Stimulated activated CD4-positive, alpha-beta T cell treated with anti-CD3 and anti-CD28 coated beads, Interleukin-12 subunit alpha, Interleukin-12 subunit beta, amount 100 ng/mL, for 48 hours (primary cell): ENCODE measurements at places on chromosomes 13 and 19.

GRCh38 chr13:63190742-63191141 is 1775.1 kb upstream of the PCDH20 start:
- no peak for DNase-seq

DNA sequence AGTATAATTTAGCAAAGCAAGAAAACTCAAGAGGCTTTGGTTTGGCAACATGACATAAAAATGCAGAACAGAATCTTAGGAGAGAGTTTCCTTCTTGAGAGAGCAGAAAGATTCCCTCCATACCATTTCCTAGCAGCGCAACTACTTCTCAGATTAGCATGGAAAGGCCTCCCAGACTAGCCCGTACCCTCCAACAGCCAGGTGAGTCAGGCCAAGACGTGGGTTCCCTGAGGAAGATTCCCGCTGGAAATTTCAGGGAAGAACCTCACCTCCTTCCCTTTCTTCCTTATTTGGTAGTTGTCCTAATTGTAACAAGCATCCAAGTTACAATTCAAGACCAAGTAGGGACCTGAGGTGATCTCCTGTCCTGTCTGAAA is 12.3 kb downstream of the COL4A2 start:
- no peak for DNase-seq

- DNase-seq: no peak
Observed at GRCh38 chr13:113967729-113968462, 6.0 kb downstream of the C13orf46 start.

DNA sequence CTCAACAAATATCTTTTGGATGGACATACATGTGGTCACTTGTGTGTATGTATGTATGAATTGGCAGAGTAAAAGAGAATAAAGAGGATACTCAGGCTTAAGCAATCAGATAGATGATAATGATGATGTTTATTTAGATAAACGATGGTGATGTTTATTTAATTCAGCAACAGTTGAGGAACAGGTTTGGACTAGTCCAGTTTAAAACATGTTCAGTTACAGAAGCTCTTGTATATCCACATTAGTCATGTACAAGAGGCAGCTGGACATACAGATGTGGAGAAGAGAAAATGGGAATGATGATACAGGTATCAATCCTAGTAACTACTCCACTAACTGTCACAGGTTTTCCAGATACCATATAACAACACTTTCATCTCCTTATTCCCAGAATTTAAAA is 232.1 kb downstream of the DIAPH3 start:
- DNase-seq: no peak

- DNase-seq: no peak
Observed at GRCh38 chr19:54462047-54462654, 1.4 kb downstream of the LENG9 start.

DNA sequence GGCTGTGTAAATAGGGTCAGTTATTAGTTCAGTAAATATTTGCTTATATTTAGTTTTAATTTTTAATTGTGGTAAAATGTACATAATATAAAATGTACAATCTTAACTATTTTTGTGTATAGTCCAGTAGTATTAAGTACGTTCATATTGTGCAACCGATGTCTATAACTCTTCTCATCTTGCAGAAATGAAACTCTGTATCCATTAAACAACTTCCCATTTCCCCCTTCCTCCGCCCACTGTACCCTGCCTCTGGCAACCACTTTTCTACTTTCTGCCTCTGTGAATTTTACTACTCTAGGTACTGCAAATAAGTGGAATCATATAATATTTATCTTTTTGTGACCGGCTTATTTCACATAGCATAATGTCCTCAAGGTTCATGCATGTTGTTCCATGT is 24.4 kb downstream of the UBAC2 start:
- DNase-seq: no peak

DNA sequence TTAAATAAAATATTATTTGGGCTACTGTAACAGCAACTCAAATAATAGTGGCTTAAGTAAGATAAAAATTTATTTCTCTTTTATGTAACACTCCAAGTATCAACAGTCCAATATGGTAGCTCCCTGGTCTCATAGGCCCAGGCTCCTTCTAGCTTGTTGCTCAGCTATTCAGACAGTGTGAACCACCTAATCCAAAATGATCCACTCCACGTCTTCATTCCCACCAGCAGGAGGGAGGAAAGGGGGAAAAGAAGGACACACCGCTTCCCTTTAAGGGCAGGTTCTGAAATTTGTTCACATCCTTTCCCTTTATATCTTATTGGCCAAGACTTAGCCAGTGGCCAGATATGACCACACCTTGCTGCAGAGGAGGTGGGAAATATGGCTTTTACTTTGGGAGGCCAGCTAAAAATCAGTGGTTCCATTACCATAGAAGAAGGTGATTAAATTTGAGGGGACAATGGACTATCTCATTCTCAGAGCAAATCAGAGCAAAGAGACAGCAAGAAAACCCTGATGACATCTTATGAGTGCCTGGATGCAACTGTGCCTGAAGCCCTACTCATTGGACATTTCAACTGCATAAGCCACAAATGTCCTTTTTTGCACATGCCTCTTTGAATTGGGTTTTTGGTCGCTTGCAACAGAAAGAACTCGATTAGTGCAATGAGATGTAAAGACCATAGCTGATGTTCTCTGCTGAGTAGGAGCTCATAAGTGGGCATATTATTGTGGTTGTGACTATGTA is 7.0 kb upstream of the EPOR start:
- no peak for DNase-seq

GRCh38 chr13:29713839-29714238 is 118.4 kb upstream of the SLC7A1 start:
- DNase-seq: no peak

DNA sequence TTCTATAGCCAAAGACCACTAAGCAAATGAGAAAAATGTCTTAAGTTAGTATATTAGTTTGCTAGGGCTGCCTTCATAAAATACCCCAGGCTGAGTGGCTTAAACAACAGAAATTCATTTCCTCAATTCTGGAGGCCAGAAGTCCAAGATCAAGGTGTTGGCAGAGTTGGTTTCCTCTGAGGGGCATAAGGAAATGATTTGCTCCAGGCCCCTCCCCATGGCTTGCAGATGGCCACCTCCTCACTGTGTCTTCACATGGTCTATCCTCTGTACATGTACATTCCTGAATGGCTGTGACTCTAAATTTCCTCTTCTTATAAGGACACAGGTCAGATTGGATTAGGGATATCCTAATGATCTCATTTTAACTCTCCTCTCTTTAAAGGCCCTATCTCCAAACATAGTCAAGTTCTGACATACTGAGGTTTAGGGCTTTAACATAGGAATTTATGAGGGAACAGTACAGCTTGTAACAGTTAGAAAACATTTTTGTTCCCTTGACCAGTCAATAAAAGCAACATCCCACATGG is 307.4 kb downstream of the DIAPH3 start:
- no peak for DNase-seq

DNA sequence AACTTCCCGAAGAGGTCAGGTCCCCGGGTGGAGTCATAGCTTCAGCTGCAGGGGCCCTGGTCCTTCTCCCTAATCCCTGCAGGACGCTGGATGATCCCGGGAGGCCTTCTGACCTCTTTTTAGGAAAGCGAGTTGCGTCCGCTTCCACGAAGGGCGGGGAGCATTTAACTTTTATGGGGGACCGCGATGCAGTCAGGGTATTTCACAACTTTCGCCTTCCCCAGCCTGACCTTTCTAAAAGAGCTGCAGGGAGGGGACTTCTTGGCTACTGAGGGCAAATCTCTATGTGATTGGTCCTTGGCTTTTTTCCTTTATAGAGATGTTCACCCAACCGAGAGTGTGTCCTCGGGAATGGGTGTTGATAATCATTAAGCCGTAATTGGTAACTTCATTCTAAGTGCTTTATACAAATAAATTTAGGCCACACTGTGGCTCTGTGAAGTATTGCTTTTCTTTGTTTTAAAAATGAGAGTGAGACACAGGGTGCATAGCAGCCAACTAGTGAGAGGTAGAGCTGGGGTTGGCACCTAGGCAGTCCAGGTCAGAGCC is 778 bp downstream of the ZNF230 start:
- DNase-seq: no peak

DNA sequence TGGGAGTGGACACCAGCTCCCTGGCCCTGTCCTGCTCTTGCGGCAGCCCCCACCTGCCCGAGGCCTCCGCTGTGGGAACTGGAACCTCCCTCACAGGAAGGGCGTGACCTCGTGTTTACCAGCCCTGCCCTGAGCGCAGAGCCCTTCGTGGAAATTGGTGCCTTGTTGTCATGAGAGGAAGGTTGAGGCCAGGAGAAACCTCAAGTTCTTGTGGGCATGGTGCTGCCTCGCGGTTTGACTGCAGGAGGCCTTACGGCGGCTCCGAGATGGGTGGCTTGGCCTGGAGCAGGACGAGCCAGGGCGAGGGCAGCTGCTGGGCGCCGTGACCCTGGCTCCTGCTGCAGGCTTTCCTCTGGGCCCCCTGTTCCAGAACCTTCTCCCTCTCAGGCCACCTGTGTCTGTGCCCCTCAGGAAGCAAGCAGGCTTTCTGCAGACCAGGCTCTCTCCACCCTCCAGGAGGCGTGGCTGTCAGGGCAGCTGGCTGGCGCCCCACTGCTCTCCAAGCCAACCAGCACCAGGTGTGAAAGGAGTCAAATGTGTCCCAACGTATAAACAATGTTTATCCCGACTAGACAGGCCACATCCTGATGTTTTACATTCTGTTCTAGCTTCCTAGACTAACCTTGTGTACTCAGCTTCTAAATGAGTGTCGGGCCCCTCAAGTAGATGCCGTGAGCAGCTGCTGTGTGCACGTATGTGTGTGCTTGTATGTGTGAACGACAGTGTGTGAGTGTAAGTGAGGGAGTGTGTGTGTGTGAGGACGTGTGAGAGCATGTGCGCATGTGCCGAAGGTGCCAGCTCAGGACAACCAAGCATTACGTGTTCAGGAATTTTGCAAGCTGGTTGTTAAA is 10.4 kb upstream of the RASA3 start:
- no peak for DNase-seq

GRCh38 chr13:95226476-95226875 is 74.8 kb downstream of the ABCC4 start:
- DNase-seq: no peak

GRCh38 chr19:6730153-6730804 is 7.1 kb downstream of the GPR108 start:
- DNase-seq: peak; percentile 39

DNA sequence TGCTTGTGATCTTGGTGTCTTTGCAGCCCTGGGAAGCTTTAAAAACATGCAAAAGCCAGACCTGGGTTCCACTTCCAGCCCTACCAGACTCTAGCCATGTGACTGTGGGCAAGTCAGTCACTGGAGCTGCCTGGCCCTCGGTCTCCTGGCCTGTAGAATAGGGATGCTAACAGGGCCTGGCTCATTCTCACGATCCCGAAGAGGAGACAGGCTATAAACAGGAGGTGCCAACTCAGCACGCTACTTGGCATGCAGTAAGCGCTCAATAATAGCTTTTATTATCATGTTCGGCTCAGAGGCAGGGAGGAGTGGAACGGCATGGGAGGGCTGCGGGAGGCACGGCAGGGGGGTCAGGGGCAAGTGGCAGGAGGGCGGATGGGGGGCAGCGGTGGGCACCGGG is 1.7 kb downstream of the CTXN1 start:
- no peak for DNase-seq

DNA sequence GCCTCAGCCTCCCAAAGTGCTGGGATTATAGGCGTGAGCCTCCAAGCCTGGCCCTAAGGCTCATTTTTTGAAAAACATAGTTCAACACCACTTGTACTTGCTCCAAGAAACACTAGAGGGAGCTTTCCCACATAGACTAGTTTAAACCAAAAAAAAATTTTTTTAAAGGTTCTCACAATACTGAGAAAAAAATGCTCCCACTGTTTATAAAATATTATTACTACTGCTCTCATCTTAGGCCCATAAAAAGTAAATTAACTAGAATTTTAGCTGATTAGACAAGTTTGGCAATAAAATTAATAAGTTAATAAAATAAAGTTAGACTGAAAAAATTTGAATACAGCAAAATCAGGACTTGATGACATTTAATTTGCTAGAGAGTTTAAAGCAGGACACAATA is 109.5 kb downstream of the TBC1D4 start:
- DNase-seq: no peak

GRCh38 chr19:15643387-15643786 is 2.7 kb downstream of the CYP4F3 start:
- DNase-seq: no peak

DNA sequence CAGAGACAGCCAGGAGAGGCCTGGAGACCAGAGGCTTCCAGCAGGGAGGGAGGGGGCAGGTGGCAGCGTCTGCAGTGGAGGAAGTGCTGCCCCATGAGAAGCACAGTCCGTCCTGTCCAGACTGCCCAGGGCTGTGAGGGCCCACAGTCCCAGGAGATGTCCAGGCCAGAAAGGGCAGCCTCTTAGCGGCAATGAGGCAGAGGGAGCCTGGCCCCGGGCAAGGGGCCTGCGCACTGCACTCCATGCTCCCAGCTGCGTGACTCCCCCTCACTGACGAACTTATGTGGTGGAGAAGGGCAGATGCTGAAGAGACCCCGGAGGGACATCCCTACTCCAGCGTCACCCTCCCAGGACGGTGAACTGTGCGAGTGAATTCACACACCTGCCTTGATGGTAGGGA is 115.3 kb downstream of the SOX1 start:
- DNase-seq: no peak

DNA sequence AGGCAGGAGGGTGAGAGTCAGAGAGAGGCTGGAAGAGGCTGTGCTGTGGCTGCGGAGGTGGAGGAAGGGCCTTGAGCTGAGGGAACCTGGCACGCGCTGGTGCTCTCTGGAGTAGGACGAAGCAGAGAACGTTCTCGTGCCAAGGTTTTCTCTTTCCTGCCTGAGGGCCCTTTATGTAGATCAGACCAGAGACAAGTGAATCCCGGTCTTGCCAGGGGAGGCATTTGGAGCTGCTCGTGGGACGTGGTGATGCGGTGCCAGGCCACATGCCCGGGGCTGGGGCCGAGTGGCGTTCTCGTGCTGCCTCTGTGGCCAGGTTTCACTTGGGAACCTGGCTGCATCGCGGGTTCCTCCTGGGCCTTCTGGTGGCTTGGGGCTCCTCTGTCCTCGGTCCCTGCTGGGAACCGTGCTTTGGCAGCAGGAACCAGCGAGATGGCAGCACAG is 54.2 kb downstream of the KDM4B start:
- no peak for DNase-seq

- no peak for DNase-seq
Observed at GRCh38 chr13:25171517-25172302, at the start of gene AMER2. AMER2 (minus strand) TSS chr13:25172288; CDS start chr13:25171619, 669 bp downstream.

- no peak for DNase-seq
Observed at GRCh38 chr19:18842166-18842565, 10.4 kb downstream of the UPF1 start.

- DNase-seq: no peak
Observed at GRCh38 chr13:46484561-46484960, 68.4 kb upstream of the LRCH1 start.

- peak; percentile 40 for DNase-seq
Observed at GRCh38 chr19:40398417-40399131, 8.6 kb upstream of the HIPK4 start.

- DNase-seq: no peak
Observed at GRCh38 chr19:56603829-56604228, 8.7 kb downstream of the ZNF71 start.

GRCh38 chr19:45507872-45508416 is 665 bp downstream of the VASP start:
- DNase-seq: no peak

- DNase-seq: no peak
Observed at GRCh38 chr13:62482351-62482750, 1066.7 kb upstream of the PCDH20 start.
